ENCODE measurements at places on chromosomes 7 and 10.

- DNase-seq: no peak
These were observed 316.7 kb downstream of the PTPRN2 start for GRCh38 chr7:158270856-158271413.

- no peak for DNase-seq
These were observed 331.4 kb downstream of the PTPRN2 start for GRCh38 chr7:158256091-158256816.

DNA sequence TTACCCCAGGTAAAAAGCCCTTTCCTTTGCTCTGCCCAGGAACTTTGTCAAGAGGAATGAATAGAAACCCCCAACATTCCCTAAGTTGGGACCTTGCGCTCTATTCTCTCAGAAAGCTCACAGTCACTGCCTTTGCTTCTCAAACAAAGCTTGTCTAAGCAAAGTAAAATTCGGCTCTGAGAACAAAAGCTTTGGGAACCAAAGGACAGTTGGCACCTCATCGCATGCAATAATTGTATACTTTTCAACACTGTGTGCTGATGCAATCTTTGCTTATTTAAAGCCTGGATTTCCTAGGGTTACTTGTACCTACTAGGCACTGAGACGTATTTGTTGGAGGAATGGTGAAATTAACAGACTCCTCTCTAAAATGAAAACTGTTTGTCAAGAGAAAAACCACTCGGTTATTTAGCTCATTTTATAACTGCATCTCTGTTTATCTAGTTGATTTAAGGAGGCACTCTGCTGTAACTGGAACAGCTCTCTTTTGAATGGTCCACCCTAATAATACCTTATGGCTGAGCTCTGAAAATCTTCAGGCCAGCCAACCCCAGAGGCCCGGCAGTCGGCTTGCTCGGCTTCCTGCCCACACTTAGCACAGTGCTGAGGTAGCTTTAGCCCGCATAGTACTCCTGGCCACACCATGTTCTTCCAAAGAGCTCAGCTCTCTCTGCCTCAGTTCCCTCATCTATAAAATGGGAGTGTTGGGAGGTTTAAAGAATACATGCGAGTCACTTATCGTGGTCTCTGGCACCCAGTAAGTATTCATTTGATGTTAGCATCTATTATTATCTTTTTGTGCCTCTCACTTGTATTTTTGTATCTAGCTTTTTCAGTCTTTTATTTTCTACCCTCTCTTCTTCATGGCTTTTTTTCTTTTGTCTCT is 80.2 kb upstream of the PRR15 start:
- no peak for DNase-seq

- DNase-seq: no peak
These were observed 22.5 kb downstream of the C10orf67 start for GRCh38 chr10:23322082-23322481.

GRCh38 chr7:27245798-27246691 is 3.4 kb downstream of the EVX1 start:
- no peak for DNase-seq

DNA sequence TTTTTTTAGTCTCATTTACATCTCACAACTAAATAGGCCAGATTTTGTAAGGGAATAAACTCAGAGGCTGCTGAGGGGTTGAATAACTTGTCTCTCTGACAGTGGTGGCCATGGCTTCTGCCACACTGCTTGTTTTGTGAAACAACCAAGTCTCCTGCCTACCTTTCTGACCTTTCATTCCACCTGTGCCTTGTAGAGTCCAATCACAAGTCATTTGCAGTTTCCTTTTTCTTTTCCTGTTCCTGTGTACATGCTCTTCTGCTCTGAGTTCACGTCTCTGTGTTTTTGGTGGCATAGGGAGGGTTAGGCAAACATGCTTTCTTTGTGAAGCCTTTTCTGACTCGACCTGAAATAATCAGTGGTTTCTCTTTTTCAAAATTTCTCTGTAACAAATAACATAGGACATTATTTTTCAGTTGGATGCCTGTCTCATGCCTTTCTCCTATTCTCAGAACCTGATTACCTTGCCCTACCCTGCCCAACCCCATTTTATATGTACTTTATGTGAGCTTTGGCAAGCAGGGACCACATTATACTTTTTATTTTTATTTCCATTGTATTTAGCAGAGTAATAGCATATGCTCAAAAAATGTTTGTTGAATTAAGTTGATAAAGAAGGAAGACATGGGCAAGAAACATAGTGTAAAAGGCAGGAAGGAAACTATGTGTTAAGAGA is 81.7 kb downstream of the HDAC9 start:
- no peak for DNase-seq

- DNase-seq: no peak
These were observed 28.2 kb downstream of the PDGFA start for GRCh38 chr7:491292-491957.

- no peak for DNase-seq
These were observed 20.5 kb downstream of the MMRN2 start for GRCh38 chr10:86936661-86937501.

DNA sequence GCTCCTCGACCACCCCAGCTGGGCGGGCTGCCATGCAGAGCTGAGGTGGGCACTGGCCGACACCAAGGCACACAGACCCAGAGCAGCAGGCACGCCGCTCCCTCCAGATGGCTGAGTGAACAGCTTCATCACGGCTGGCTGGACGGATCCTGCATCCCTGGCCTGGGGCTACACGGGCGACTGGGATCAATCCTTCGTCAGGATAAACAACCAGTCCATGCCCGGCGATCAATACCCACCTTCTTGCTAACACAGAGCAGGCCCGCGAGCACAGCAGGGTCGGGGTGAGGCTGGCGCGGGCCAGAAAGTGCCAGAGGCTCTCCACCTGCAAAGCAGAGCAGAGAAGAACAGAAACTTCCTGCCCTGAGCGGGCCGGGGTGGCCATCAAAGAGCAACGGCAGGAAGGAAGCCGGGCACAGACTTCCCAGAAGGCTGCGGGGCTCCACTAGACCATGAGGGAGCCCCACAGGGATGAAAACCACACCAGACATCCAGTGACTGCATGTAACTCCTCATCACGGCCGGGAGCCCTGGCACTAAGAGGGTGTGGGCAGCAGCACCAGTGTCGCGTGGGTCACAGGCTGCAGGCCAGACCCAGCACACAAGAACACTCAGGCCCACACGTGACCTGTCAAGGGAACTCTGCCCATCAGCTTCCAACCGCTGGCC is 166.4 kb downstream of the MAD1L1 start:
- no peak for DNase-seq

DNA sequence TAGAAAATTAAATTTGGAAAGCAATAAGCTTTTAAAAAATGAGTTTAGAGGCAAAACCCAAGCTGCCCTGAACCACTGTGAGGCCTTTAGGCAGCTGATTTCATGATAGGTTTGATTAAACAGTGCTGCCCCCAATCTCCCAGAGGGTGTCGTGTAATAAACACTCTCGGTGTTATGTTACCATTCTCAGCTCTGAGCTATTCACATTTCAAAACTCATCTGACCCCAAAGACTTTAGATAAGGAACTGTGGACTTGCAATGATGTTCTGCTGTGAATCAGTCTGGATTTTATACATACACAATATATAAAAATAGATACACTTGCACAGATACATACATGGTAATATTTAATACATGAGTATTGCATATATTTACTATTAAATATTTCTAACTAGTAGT is 120.4 kb downstream of the MALRD1 start:
- no peak for DNase-seq

GRCh38 chr7:115499956-115500355 is 530.6 kb downstream of the TFEC start:
- DNase-seq: no peak

DNA sequence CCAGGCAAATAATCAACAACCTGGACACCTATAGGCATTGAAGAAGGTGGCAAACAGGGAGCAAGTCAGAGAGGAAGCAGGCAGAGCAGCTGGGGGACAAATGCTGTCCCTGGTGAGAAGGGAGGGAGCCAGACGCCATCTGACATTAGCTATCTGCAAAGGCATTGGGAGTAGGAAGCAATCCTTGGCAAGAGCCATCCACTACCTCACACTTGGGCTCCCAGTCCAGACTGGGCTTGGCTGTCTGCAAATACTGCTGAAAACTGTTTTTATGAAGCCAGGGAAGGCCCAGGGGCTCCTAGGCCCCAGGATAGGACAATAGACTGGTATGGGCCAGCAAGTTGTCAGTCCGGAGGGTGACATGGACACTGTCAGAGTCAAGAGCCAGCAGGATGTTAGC is 132.5 kb downstream of the SORBS1 start:
- DNase-seq: no peak

GRCh38 chr7:132140341-132140740 is 435.9 kb downstream of the PLXNA4 start:
- DNase-seq: no peak

GRCh38 chr10:62327885-62328284 is 46.3 kb upstream of the ZNF365 start:
- no peak for DNase-seq

All from DMS 273 treated with DMSO at 0.1 percent for 48 hours (cell line).